Type B pancreatic cell (in vitro differentiated cells): ENCODE measurements at places on chromosomes 4 and X. TPM values are rescaled to one million over a fixed set of nuclear protein-coding genes. Genes with fewer than 3 reads are reported as not detected.

SHROOM2 gene
- 8.4 and 16.2 TPM in 2 replicates for total RNA-seq

MAOB gene
- 5.5 and 20.8 TPM in 2 replicates for total RNA-seq

YIPF7 gene
- total RNA-seq = not detected in 2 replicates

UGT8 gene
- 13.5 and 14.2 TPM in 2 replicates for total RNA-seq

C4orf50 gene
- total RNA-seq = 0.19 and 0.52 TPM in 2 replicates

CXCL10 gene
- 0.31 and 0.60 TPM in 2 replicates for total RNA-seq

TMEM271 gene
- total RNA-seq = 0.21 and 0.36 TPM in 2 replicates

STOX2 gene
- total RNA-seq = 16.6 and 16.7 TPM in 2 replicates

C4orf51 gene
- total RNA-seq = not detected in 2 replicates

FGF5 gene
- total RNA-seq = 0.75 and 0.76 TPM in 2 replicates

LRIT3 gene
- total RNA-seq = 0.27 TPM in 1 of 2 replicates, not detected in the other

RHOXF2B gene
- total RNA-seq = not detected in 2 replicates

PPARGC1A gene
- total RNA-seq = 39.4 and 93.3 TPM in 2 replicates

GRCh38 chr4:3360777-3361176 lies 68.0 kb downstream of the RGS12 start:
- H3K36me3 ChIP-seq = peaks cover 14% of the 10 kb centered on the region
- H3K27ac ChIP-seq = no peak overlapping the region
- H3K27me3 ChIP-seq = no peaks in the 10 kb centered on the region
- peaks cover 19% of the 10 kb centered on the region for H3K4me1 ChIP-seq
- no peak for DNase-seq

DNA sequence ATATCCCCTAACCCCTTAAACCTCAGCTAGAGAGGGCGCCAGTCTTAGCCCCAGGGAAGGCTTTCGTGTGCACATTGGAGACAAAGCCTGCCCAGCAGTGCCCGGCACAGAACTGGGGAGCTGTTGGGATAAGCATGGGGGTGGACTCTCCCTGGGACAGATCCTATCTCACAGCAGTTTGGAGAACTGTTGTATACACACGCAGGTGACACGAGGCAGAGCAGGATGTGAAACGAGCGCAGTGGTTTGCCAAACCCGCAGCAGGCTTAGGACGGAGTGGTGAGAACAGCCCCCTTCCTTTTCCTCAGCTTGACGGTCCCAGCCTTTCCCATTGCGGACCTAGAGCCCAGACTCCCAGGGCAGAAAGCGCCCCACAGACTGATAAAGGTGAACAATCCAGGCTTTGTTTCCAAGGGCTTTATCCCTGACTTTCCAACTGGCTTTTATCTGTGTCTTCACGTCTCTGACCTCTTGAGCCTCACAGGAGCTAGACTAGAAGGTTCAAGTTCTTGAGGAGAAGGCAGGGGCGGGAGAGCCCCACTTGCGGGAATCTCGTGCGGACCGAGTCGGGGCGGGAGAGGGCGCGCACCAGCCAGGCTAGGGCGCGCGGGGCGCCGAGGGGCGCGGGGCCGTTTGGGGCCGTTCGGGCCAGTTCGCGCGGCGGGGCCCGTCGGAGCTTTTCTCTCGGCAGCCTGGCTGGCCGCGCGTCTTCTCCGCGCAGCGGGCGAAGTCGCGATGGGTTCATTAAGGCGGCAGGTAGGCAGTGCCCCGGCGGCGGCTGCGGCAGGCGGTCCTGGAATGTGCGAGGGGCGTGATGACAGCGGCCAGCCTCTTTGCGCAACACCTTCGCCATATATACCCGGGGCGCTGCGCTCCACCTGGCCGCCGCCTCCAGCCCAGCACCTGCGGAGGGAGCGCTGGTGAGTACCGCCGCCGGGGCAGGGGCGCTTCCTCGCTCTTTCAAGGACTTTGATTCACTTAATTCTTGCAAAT lies at the start of gene SLC34A2:
SLC34A2 (plus strand) TSS at position 881 of the 993 bp plus-strand sequence. CDS start 6,650 bp downstream, outside the sequence.
- peaks cover 49% of the 10 kb centered on the region for H3K27me3 ChIP-seq
- peak within 1 kb of the TSS; percentile 85 for H3K4me3 ChIP-seq
- H3K4me1 ChIP-seq = peaks cover 14% of the 10 kb centered on the region
- H3K27ac ChIP-seq = peak within 1 kb of the TSS; percentile 55
- H3K36me3 ChIP-seq = no peaks in the 10 kb centered on the region

DNA sequence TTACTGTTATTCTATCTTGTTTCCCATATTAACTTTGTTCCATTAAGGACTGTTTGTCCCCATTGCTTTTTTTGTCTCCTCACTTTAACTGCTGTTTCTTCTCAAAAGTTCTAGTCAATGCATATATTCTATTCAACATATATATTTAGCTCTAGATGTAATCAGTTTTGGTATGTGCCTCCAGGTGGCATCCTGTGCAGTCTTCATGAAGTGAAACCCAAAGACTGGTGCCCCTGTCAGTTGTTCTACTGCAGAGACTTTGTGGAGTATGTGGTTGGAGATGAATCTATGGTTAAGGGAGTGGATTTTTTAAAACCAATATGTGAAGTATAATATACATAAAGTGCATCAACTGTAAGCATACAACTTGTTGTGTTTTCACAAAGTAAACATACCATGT lies 57.0 kb downstream of the VAMP7 start:
- DNase-seq = no peak
- H3K27ac ChIP-seq = no peak overlapping the region

DNA sequence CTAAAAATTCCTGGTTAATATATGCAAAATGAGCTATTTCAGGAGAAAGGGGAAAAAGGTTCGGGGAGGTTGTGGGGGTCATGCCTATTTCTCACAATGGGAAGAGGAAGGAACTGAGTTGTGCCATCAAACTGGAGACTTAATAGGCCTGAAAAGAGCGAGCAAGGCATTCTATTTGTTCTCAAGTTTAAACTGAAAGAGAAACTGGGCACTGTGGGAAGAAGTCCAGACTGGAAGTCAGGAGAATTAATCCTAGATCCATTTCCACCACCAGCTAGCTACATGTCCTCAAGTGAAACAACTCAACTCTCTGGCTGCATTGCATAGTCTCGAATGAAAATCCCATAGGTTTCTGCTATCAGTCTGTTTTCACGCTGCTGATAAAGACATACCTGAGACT lies 50.6 kb downstream of the PPARGC1A start:
- H3K27ac ChIP-seq = no peak overlapping the region
- H3K4me1 ChIP-seq = peaks cover 3% of the 10 kb centered on the region
- H3K27me3 ChIP-seq = no peaks in the 10 kb centered on the region
- no peaks in the 10 kb centered on the region for H3K36me3 ChIP-seq
- no peak for DNase-seq

- no peak overlapping the region for H3K4me3 ChIP-seq
- no peaks in the 10 kb centered on the region for H3K4me1 ChIP-seq
- no peaks in the 10 kb centered on the region for H3K36me3 ChIP-seq
- no peak overlapping the region for H3K27ac ChIP-seq
Measured at GRCh38 chr4:48262926-48263325, 6.7 kb downstream of the TEC start.

DNA sequence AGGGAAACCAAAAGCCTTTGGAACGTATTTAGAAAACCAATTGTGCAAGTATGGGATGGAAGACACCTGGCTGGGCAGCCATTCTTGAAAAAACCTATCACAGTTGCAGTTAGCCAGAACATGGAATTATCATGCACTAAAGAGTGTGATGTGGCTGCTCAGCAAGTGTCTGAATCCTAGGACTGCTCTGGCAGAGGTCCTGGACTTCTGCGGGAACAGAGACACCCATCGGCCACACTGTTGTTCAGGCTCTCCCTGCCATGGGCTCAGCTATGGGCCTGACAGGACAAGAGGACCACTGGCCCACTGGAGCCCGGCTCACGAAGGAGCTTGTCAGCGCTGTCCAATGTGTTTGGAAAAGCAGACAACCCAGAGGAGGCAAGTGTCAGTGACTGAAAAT lies 115.7 kb upstream of the GPC4 start:
- H3K27ac ChIP-seq = no peak overlapping the region
- peaks cover 11% of the 10 kb centered on the region for H3K4me1 ChIP-seq

GRCh38 chr4:159382856-159383561 lies 280.1 kb downstream of the RAPGEF2 start:
- H3K4me1 ChIP-seq = no peaks in the 10 kb centered on the region
- H3K4me3 ChIP-seq = no peak overlapping the region
- H3K27me3 ChIP-seq = no peaks in the 10 kb centered on the region
- DNase-seq = no peak

GRCh38 chrX:115719171-115719570 lies 158.2 kb downstream of the PLS3 start:
- no peak overlapping the region for H3K4me3 ChIP-seq
- H3K36me3 ChIP-seq = no peaks in the 10 kb centered on the region
- peaks cover 8% of the 10 kb centered on the region for H3K27me3 ChIP-seq
- no peak overlapping the region for H3K27ac ChIP-seq
- H3K4me1 ChIP-seq = no peaks in the 10 kb centered on the region
- DNase-seq = no peak

DNA sequence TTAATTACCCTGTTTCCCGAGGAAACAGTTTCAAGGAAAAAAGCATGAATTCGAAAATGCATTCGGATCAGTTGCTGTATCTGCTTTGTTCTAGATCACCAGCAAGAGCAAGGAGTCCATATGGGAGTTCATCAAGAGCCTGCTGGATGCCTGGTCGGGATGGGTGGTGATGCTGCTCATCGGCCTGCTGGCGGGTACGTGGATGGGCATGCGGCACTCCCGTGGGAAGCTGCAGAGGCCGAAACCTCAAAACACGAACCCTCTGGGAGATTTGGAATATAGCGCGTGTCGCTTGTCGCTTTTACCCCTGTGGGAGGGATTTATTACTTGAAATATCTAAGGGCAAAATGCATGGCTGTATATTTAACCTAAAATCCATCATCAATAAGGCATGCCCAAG lies 30.6 kb downstream of the CLCN4 start:
- H3K27me3 ChIP-seq = no peaks in the 10 kb centered on the region
- no peaks in the 10 kb centered on the region for H3K36me3 ChIP-seq
- DNase-seq = no peak
- peaks cover 6% of the 10 kb centered on the region for H3K4me1 ChIP-seq
- no peak overlapping the region for H3K27ac ChIP-seq
- H3K4me3 ChIP-seq = no peak overlapping the region

- H3K27me3 ChIP-seq = no peaks in the 10 kb centered on the region
- no peak overlapping the region for H3K27ac ChIP-seq
- H3K4me1 ChIP-seq = no peaks in the 10 kb centered on the region
- H3K4me3 ChIP-seq = no peak overlapping the region
- no peaks in the 10 kb centered on the region for H3K36me3 ChIP-seq
Measured at GRCh38 chrX:29671421-29671820, 543.9 kb upstream of the MAGEB2 start.

DNA sequence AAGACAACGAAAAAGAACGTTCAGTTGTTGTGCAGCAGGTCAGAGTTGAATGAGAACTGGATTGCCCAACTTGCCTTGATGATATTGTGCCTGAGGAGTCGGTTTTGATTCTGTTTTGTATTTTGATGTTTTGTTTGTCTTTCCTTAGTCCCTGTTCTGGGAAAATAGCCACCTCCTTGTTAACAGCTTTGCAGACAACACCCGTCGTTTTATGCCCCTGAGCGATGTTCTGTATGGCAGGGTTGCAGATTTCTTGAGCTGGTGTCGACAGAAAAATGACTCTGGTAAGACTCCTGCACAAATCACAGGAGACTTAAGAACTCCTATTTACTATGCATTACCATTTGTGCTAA lies 4.5 kb downstream of the BST1 start:
- peak overlapping the region; percentile 11 for H3K27ac ChIP-seq
- DNase-seq = no peak
- no peaks in the 10 kb centered on the region for H3K27me3 ChIP-seq
- no peaks in the 10 kb centered on the region for H3K36me3 ChIP-seq
- peaks cover 14% of the 10 kb centered on the region for H3K4me1 ChIP-seq
- no peak overlapping the region for H3K4me3 ChIP-seq

GRCh38 chr4:187141101-187141500 lies 417.4 kb upstream of the FAT1 start:
- H3K36me3 ChIP-seq = no peaks in the 10 kb centered on the region
- H3K4me3 ChIP-seq = no peak overlapping the region
- H3K27me3 ChIP-seq = no peaks in the 10 kb centered on the region
- no peak for DNase-seq
- no peak overlapping the region for H3K27ac ChIP-seq

GRCh38 chr4:138348055-138348454 lies 105.9 kb upstream of the SLC7A11 start:
- no peak overlapping the region for H3K4me3 ChIP-seq
- no peaks in the 10 kb centered on the region for H3K27me3 ChIP-seq
- no peak for DNase-seq

DNA sequence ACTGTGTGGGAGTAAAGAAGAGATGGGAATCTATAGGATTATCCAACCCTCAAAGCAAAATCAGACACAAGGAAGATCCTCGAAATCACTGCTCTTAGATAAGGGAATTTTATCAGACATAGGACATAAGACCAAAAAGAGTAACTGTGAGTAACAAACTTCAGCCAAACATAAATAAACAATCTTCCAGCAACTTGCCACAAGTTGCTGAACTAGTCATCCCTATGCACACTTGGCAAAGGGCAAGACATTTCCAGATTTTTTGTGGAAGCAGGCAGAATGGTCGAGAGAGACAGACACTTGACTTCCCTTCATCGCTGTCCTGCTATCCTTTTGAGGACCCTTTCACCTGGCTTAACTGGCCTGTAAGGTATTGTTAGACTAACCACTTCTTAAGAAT lies 89.6 kb downstream of the KCNIP4 start:
- no peak for DNase-seq
- no peak overlapping the region for H3K27ac ChIP-seq
- H3K27me3 ChIP-seq = no peaks in the 10 kb centered on the region
- H3K4me3 ChIP-seq = no peak overlapping the region
- H3K36me3 ChIP-seq = no peaks in the 10 kb centered on the region

DNA sequence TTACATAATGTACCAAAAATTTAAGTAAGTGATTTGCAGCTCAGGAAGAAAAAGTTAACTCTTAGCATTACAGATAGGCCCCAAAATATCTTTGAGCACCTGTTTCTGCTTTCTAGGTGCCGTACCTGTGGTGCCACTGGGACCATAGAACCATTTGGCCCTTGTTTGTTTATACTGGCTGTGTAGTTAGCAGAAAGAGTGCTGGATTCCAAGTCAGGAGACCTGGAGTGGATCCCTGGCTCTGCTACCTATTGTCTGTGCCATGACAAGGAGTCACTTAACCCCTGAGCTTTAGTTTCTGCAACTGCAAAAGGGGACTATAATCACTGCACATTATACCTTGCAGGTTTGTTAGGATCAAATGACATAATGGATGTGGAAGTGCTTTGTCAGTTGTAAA lies 137.8 kb upstream of the GPR101 start:
- H3K36me3 ChIP-seq = no peaks in the 10 kb centered on the region
- no peak for DNase-seq
- no peak overlapping the region for H3K27ac ChIP-seq
- H3K27me3 ChIP-seq = no peaks in the 10 kb centered on the region
- H3K4me3 ChIP-seq = no peak overlapping the region

- H3K4me1 ChIP-seq = no peaks in the 10 kb centered on the region
- no peaks in the 10 kb centered on the region for H3K36me3 ChIP-seq
- no peaks in the 10 kb centered on the region for H3K27me3 ChIP-seq
- H3K27ac ChIP-seq = no peak overlapping the region
Measured at GRCh38 chr4:31328932-31329331, 608.8 kb downstream of the PCDH7 start.

- H3K27ac ChIP-seq = no peak overlapping the region
- no peak for DNase-seq
- H3K4me1 ChIP-seq = no peaks in the 10 kb centered on the region
- H3K36me3 ChIP-seq = no peaks in the 10 kb centered on the region
- H3K4me3 ChIP-seq = no peak overlapping the region
Measured at GRCh38 chrX:29435396-29435795, 780.0 kb upstream of the MAGEB2 start.
